ENCODE measurements at places on chromosomes 12 and 14.

DNA sequence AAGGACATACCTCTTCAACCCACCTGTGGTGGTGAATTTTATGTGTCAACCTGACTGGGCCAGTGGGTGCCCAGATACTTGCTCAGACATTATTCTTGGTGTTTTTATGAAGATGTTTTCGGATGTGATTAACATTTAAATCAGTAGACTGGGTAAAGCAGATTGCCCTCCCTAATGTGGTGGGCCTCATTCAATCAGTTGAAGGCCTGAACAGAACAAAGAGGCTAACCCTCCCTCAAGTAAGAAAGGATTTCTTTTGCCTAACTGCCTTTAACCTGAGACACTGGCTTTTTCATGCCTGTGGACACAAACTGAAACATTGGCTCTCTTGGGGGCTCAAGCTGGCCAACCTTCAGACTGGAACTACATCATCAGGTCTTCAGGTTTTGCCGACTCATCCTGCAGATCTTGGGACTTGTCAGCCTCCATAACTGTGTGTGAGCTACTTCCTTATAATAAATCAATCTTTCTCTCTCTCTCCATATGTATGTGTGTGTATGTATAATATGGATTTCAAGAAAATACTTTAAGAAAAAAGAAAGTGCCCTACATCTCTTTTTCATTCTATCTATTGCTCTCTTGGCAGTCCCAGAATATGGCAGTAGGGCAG lies 39.4 kb downstream of the RTN1 start:
- no peak for DNase-seq

- no peak for DNase-seq
Observed at GRCh38 chr14:51868405-51868804, 8.0 kb downstream of the GNG2 start.

- no peak for DNase-seq
Observed at GRCh38 chr12:118429688-118430383, 53.5 kb downstream of the SUDS3 start.

DNA sequence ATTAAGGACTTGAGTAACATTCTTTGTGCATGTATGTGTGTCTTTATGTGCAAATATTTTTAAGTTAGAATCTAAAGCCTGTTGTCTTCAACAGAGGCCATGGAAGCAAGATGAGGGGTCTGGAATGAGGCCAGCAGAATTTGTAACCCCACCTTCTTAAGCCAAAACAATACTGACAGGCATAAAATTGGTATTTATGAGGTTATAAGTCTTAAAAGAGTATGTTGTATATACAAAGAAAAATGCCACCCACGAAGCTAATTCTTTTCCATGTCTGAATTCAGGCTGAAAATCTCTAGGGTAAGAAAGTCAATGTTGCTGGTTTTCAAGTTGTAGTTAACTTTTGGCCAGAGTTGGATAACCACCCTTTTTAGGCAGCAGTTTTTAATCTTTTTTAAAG lies 86.2 kb upstream of the TMTC1 start:
- no peak for DNase-seq

DNA sequence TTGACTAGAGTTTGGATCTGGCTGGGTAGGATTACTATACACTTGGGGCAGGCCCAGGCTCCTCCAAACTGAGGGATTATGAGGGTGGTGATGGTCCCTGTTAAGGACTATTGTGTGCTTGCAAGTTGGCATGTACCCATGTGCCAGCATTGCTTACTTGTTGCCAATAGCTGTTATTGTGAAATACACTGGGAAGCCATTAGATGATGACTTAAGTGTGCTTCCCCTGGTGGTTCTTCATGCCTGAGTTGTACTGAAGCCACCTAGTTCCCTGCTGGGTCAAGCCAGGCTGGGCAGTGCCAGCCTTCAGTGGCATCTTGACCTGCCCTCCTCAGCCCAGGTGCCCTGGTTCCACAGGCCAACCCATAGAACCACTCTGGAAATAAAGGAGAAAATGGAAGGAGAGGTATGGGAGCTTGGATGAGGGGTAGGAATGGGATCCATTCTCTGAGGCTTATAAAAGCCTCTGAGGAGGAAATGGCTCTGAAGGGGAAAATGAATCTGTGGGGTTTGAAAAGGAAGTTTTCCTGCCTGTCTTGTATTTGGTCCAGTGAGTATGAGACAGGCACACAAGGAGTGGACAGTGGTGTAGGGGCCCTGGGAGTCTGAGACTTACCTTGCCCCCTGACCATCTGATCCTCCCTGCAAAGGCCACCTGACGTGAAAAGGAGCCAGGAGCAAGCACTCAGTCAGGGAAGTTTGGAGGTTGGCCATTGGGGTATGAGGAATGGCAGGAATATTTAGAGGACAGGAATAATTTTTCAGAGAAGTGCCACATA lies 724 bp downstream of the LTB4R start:
- no peak for DNase-seq

DNA sequence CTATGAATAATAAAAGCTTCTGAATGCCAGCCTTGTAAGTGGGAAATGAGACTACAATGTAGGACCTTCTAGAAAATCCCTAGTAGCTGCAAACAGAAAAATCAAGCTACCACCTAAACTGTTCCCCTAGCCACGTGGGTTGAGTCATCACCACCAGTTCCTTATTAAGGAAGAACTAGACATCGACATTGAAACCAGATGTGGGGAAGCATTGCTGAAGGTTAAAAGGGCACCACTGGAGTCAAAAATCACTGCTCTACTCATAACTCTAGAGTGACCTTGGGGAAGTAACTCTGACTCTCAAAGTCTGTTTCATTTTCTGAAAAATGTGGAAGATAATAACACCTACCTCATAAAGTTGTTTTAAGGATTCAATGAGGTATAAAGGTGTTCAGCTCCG lies 9.4 kb upstream of the CNIH1 start:
- no peak for DNase-seq

GRCh38 chr12:48937170-48937569 lies 11.9 kb upstream of the FKBP11 start:
- no peak for DNase-seq

DNA sequence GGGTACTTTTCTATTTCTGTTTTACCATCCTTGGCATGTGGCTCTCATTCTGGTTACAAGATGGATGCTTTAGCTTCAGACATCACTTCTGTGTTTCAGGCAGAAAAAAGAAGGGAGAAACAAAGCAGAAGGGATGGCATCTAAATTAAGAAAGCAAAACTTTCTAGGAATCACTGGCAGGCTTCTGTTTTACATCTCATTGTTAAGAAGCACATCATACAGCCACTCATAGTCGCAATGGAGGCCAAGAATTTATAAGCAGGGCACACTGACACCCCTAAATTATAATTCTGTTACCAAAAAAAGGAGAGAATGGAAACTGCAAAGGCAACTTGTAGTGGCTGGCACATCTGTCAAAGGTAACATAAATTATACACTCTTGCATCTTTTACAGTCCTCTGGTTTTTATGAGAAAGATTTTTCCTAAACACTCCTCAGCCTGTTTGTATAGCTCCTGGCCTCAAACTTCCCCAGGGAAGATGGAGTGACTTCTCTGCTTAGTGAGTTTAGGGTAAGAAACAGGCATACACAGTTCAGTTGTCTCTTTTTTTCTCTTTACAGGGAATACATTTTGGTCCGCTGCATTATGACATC lies 22.0 kb upstream of the LEMD3 start:
- DNase-seq = no peak

- no peak for DNase-seq
Observed at GRCh38 chr12:5072311-5072710, 28.6 kb downstream of the KCNA5 start.

DNA sequence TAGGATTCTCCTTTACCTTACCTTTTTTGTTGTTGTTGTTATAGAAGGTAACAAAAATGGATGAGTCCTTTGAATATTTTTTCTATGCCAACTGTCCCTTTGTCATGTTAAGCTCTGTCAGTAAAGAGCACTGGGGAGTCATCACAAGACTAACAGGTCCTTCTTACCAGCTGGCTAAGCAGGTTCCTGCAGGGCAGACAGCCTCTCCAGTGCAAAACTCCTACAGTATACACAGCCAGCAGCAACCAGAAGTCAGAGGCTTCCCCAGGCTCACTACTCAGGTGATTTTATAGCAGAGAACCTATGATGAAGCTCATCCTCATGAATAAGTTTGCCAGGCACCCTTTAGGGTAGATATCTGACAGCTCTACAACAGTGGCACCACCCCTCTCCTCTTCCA lies 271.1 kb downstream of the RERGL start:
- DNase-seq = no peak

- no peak for DNase-seq
Observed at GRCh38 chr12:47717046-47717442, 8.2 kb downstream of the ENDOU start.

DNA sequence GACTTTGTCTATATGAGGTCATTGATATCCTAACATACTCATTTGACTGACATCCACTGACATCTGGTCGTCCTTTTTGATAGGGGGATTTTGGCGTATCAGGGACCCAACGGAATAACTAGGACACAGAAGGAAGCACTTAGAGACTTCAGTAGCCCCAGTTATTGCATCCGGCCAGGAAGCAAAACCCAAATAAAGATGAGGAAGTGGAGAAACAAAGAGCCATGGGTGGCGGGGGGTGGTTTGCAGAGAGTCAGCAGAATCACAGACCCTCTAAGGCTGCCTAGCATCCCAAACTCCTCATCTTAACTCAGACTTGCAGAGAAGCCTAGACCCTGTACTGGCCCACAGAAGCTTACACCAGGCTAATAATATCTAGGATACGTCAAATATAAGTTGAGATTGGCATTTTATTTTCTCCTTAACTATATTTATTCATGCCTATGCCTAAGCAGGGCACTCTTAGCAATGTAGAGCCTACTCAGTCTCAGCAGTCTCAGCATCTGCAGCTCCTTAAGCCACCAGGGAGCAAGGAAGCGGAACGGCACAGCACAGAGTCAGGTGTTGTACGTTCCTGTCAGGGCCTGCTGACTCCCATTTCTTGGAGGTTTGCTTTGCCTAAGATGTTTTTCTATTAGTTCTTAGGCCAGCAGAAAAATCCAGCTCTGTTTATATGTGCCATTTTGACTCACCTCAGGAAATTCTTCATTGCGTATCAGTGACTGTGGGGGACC lies 45.1 kb downstream of the KCNA1 start:
- no peak for DNase-seq

GRCh38 chr12:52687497-52688385 lies 7.5 kb upstream of the KRT1 start:
- DNase-seq = no peak

DNA sequence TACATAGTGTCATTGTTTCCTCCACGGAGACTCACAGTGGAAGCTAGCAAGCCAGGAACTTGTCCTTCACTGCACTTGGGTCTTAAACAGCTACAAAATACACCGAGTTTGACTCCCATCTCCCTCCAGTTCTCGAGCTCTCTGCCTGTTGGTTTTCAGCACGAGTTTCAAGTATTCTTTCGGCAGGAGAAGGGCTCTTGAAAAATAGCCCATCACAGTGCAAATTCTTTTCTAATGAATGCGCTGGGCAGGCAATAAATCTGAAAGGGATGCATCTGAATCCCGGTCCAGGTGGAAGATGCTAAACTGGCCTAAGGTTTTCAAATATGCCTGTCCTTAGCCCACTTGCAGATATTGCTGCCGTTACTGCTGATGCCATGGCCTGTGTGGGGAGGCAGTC lies 173.9 kb downstream of the CACNA1C start:
- no peak for DNase-seq

DNA sequence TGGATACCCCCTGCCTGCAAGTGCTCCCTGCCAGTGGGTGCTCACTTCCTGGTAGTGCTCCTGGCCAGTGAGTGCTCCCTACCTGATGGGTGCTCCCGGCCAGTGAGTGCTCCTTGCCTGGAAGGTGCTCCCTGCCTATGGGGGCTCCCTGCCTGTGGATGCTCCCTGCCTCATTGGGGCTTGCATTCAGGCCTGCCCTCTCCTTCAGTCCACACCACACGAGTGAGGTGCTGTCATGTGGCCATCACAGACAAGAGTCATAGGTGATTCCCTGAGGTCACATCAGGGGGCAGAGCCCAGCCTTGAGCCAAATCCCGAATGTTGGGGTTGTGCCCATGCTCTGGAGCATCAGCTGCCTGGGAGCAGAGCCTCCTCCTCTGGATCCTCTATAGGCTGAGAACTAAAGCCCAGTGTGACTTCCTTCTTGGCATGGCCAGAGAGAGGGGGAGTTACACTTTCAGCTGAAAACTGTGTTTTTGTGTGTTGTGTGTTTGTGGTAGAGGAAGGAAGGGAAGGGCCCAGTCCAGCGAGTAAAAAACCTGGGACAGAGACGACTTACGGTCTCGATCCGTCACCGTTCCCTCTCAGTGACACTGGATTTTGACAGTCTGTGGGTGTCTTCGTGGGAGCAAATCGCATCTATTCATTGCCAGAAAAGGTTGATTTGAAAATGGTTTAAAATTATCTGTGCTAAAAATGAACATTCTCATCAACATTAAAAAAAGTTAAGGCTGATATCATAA lies 136.0 kb downstream of the ADGRD1 start:
- DNase-seq = no peak

- DNase-seq = no peak
Observed at GRCh38 chr12:53231921-53232645, at the start of gene RARG. TSS of gene RARG (minus strand) at chr12:53232209. CDS start at chr12:53227545, 4,664 bp downstream.

DNA sequence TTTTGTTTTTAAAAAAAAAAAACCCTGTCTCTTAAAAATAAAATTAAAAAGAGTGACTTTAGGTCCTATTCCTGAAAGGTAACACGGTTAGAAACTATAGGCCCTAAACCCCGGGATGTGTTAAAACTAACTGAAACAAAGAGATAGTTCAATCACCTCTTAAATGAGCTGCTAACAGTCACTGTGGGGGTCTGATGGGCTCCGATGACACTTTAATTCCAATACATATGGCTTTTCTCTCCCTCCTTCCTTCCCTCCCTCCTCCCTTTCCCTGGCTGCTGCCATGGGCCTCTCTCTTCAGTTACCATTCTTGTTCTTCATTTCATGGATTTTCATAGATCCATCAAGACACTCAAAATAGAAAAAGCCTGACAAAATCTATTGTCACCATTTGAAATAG lies 76.6 kb downstream of the RNF34 start:
- DNase-seq = no peak

- DNase-seq = no peak
Observed at GRCh38 chr12:132365226-132365625, 35.8 kb upstream of the GALNT9 start.

DNA sequence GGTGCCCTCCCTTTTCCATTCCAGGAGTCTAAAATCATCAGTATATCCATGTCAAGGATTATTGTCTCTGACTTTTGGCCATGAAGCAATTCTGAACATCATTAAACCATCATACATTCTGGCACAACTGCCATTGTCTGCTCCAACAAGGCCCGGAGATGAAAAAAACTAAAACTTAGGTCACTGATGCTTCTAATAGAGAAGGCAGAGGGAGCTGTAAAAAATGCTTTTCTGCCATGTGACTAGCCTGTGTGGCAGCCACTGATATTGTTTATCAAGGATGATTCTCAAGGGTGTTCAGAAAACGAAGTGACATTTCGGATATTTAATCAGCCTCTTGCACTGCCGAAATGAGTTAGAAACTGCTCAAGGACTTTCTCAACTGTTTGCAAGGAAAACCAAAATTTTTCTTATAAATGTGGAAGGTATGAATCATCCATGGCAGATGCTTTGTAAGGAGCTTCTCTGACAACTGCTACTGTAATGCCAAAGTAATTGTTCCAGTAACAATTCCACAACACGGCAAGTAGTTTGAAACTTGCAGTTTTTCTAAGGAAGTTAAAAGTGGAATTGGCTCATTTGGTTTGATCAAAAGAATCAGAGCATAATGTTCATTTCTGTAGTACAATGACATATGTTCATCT lies 1076.5 kb upstream of the FLRT2 start:
- no peak for DNase-seq

- no peak for DNase-seq
Observed at GRCh38 chr12:49974677-49975317, 2.0 kb downstream of the AQP6 start.

- DNase-seq = no peak
Observed at GRCh38 chr14:58060898-58061297, 91.1 kb downstream of the ARMH4 start.
